ENCODE measurements at places on chromosomes 2 and 18.

DNA sequence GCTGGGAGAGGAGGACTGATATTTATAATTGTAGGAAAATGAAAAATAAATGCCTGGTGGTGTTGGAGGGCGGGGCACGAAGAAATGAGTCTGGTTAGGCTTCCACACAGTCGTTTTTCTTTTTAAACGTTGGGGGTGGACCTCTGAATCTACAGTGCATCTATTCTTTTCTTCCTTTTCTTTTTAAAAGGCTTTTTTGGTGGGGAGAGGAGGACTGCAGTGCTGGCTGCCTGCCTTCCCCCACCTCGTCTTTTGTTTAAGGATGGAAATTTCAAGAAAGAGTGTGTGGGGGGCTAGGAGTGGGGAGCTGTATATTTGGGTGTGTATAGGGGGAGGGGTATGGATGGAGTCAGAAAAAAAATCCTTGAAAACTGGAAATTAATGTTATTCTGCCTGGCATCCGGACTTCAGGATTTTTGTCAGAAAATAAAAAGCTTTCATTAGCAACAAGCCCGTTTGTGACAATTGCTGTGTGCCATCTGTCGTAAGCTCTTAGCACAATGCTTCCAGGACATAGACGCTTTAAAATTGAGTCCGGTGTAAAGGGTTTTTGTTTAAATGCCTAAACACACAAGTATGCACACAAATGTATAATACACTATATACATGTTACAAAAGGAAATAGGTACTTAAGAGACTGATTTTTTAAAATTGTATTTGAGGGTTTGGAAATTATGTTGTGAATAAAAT lies 1.1 kb downstream of the MAP2 start:
- no peak for DNase-seq

GRCh38 chr2:28375236-28375635 lies 17.4 kb upstream of the FOSL2 start:
- no peak for DNase-seq

GRCh38 chr2:128797092-128797491 lies 478.4 kb upstream of the HS6ST1 start:
- DNase-seq, result no peak

DNA sequence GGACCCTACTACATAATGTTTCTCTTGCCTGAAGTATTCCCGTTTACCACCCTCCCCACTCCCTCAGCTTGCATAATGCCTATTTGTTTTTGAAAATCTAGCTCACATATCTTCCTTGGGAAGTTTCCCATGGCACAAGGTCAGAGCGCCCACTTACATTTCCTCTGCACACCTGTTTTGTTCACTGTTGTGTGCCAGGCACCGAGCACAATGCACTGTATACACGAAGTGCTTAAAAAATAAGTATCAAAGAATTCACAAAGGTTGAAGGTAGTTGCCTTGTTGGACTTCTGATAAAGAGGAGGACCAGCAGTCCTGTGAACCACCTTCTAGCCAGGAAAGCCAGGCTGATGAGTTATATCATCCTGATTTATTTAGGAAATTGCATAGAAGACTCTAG lies 16.8 kb upstream of the RHOB start:
- DNase-seq, result no peak

- no peak for DNase-seq
Observed at GRCh38 chr18:78703291-78703690, 276.3 kb upstream of the SALL3 start.

DNA sequence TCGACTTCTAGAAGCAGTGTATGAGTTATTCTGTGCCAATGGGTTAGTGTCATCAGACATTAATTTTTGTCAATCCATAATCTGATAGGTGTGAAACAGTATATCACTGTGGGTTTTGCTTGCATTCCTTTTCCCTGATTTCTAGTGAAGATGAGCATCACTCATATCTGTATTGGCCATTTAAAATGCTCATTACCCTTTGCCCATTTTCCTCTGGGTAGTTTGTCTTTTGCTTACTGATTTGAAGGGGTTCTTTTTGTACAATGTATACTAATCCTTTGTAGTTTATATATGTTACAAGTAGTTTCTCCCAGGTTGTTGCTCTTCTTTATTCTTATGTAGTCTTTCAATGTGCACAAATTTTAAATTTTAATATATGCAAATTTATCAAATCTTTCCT lies 152.2 kb downstream of the TPGS2 start:
- DNase-seq, result no peak

- DNase-seq, result no peak
Observed at GRCh38 chr2:36322108-36322507, 33.5 kb upstream of the CRIM1 start.

GRCh38 chr2:8753609-8754008 lies 71.8 kb downstream of the ID2 start:
- no peak for DNase-seq

GRCh38 chr2:98245491-98245890 lies 100.8 kb upstream of the CNGA3 start:
- no peak for DNase-seq

DNA sequence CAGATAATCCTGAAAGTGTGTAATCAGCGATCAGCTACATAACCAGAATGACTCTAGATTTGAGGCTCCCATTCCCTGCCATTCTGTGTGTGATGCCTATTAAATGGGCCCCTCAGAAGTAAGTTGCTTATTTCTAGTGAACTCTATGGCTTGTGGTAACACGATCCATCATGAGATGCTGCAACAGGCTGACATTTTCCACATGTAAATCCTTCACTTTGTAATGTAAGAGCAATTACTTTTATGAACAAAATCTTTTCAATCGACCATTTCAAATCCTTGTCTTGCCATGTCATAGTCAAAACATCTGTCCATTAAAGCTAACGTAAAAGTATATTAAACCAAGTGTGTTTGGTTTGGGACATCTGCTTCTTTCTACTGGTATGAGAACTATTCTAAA lies 175.9 kb upstream of the ETAA1 start:
- no peak for DNase-seq

GRCh38 chr18:46301081-46301480 lies 196.9 kb downstream of the HAUS1 start:
- no peak for DNase-seq

DNA sequence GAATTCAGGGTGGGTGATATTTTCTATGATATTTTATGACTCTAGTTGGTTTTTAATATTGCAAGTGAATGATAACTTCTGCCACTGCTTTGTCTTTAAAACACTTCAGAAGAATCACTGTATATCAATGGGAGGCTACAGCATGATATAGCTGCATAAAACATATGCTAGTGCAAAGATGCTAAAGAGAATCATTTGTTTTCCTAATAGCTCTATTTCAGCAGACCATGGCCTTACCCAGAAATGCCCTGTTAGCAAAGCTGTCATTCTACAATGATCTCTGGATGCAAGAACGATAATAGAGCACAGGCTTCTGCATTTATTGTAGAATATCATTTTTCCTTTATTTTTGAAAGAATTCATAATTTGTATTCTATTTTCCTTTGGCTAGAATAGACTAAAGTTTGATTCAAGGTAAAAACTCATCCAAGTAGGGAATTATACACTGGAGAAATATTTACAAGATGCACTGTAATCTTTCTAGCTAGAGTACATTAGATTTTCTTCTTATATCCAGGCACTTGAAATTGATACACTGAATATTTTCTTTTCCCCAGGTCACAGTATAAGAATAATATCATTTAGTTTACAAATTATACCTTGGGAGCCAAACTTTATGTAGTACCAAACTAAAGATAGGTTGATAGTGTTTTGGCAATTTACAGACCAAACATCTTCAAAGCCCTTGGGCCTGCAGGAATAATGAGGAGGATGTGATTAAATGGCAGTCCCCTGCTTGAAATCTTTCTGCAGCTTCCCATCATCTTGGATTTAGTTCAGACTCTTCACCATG lies 252.6 kb upstream of the LINC00305 start:
- no peak for DNase-seq

GRCh38 chr18:7856116-7856515 lies 289.0 kb downstream of the PTPRM start:
- no peak for DNase-seq

- DNase-seq, result peak; percentile 69
Observed at GRCh38 chr2:202376460-202377206, 506 bp downstream of the BMPR2 start.

GRCh38 chr2:196431076-196431475 lies 208.4 kb upstream of the CCDC150 start:
- no peak for DNase-seq

GRCh38 chr2:231877533-231878456 lies 48.4 kb downstream of the NPPC start:
- no peak for DNase-seq

GRCh38 chr18:76618721-76619120 lies 123.7 kb upstream of the ZNF516 start:
- no peak for DNase-seq

- no peak for DNase-seq
Observed at GRCh38 chr18:62928326-62928725, 213.0 kb downstream of the PHLPP1 start.

GRCh38 chr2:68837164-68837860 lies 33.9 kb downstream of the BMP10 start:
- peak; percentile 84 for DNase-seq

DNA sequence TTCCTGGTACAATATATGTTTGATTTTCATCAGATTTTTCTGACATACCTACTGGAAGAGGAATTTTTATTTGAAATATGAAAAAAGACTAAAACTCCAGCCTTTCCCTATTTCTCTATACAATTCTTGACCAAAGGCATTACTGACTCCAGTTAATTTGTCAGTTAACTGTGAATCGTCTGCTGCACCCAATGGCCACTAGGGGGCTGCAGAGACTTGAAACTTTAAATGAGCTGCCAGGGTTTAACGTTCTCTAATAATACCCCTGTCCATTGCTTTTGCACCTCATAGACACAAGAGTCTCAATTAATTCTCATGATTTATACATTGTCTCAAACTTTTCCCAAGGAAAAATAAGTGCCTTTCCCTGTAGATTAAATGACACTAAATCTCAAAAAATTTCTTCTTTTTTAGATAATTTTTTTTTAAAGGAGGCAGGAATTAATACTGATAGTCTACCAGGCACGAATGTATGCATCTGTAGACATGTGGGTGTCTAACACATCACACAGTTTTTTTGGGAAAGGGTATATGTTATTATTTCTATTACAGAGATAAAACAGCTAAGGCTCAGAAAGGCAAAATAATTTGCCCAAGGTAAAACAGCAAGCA lies 1.8 kb upstream of the ALK start:
- peak; percentile 59 for DNase-seq

- no peak for DNase-seq
Observed at GRCh38 chr2:9153643-9153980, 53.0 kb upstream of the ASAP2 start.

DNA sequence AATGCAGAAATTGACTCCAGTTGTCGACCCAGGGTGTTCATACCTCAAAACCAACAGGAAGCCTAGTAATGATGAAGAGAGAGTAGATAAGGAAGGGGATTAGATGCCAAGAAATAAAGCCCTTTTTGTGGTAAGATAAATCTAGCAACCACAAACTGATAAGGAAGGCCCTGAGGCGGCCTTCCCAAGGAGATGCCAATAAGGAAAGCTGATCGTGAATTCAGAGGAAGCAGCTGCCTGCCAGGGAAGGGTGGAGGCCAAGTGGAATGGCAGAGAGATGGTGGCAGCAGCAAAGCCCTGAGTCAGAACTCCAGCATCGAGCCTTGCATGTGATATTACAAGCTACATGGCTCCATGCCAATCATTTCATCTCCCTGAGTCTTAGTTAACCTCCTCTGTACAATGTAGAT lies 126.3 kb downstream of the IRS1 start:
- DNase-seq, result peak; percentile 77

DNA sequence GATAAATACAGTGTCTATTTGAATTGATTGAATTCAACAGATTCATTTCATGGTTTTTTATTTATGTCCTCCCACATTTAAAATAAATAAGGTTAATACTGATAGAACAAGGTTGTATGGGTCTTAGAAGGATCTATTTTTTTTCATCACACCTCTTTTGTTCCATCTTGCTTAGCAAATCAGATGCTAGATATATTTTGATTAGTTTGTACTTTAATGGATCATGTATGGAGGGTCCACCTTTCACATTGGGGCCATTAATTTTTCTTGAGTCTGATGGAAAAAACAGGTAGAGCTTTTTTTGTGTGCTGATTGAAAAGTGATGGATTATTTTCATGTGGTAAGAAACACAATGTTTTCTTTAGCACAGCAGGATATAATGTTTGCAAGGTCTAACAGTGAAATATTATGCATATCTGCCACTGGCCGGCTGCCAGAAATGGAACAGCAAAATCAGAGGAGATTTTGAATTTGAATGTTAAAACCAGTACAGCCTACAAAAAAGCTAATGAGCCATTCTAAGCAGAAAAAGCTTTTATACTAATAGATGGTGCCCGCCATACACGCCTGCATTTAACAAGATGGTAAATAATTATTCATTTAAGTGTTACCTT lies 188.1 kb upstream of the ETAA1 start:
- no peak for DNase-seq
